Activated CD4-positive, alpha-beta T cell treated with anti-CD3 and anti-CD28 coated beads, Interleukin-2, amount 10 ng/mL, durations not matched to agents 24 days and 14 days (primary cell): ENCODE measurements at places on chromosomes 6 and 20. TPM values are rescaled to one million over a fixed set of nuclear protein-coding genes. Genes with fewer than 3 reads are reported as not detected.

- H3K27ac ChIP-seq: no peak overlapping the region
- peaks cover 16% of the 10 kb centered on the region for H3K27me3 ChIP-seq
- no peak for DNase-seq
- H3K36me3 ChIP-seq: no peaks in the 10 kb centered on the region
These were observed 23.2 kb downstream of the SCGN start for GRCh38 chr6:25675167-25675566.

GRCh38 chr6:166515072-166515810 lies 71.2 kb downstream of the RAMACL start:
- no peak overlapping the region for H3K4me3 ChIP-seq
- no peak overlapping the region for H3K27ac ChIP-seq
- H3K27me3 ChIP-seq: no peaks in the 10 kb centered on the region

GABRR2 gene
- total RNA-seq: 0.19 and 1.0 TPM in 2 replicates

KIAA1755 gene
- total RNA-seq: not detected in 2 replicates

GRCh38 chr6:40898073-40898472 lies 140.9 kb downstream of the UNC5CL start:
- H3K36me3 ChIP-seq: no peaks in the 10 kb centered on the region
- no peaks in the 10 kb centered on the region for H3K27me3 ChIP-seq
- no peak overlapping the region for H3K4me3 ChIP-seq
- H3K4me1 ChIP-seq: no peaks in the 10 kb centered on the region
- DNase-seq: no peak

RPS6KA2 gene
- 2.8 and 3.1 TPM in 2 replicates for total RNA-seq

- H3K27me3 ChIP-seq: peaks cover 5% of the 10 kb centered on the region
- no peaks in the 10 kb centered on the region for H3K4me1 ChIP-seq
- no peaks in the 10 kb centered on the region for H3K36me3 ChIP-seq
- DNase-seq: no peak
These were observed 14.5 kb downstream of the CD24 start for GRCh38 chr6:106959985-106960384.

DNA sequence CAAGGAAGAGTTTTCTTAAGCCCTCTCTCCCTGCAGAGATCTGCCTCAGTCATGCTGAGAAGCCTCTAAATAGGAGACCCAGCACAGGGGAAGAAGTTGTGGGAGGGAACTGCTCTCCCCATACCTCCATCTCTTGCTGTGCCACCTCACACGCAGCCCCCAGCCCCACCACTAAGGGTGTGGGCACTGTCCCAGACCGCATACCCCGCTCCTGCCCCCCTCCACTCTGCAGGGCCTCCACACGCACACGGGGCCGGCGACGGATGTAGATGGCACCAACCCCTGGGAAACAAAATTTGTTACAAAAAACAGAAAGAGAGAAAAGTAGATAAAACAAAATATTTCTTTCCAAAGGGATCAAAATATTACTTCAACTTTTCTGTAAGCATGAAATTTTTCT lies 10.2 kb upstream of the CPNE1 start:
- no peak overlapping the region for H3K4me3 ChIP-seq
- H3K27me3 ChIP-seq: no peaks in the 10 kb centered on the region
- no peak for DNase-seq
- no peak overlapping the region for H3K27ac ChIP-seq

SRSF12 gene
- total RNA-seq: 0.05 TPM in 1 of 2 replicates, not detected in the other
